Activated naive CD4-positive, alpha-beta T cell (primary cell): ENCODE measurements at places on chromosomes 12 and 14.

- no peak for DNase-seq
Observed at GRCh38 chr12:124443931-124444712, 123.3 kb downstream of the NCOR2 start.

DNA sequence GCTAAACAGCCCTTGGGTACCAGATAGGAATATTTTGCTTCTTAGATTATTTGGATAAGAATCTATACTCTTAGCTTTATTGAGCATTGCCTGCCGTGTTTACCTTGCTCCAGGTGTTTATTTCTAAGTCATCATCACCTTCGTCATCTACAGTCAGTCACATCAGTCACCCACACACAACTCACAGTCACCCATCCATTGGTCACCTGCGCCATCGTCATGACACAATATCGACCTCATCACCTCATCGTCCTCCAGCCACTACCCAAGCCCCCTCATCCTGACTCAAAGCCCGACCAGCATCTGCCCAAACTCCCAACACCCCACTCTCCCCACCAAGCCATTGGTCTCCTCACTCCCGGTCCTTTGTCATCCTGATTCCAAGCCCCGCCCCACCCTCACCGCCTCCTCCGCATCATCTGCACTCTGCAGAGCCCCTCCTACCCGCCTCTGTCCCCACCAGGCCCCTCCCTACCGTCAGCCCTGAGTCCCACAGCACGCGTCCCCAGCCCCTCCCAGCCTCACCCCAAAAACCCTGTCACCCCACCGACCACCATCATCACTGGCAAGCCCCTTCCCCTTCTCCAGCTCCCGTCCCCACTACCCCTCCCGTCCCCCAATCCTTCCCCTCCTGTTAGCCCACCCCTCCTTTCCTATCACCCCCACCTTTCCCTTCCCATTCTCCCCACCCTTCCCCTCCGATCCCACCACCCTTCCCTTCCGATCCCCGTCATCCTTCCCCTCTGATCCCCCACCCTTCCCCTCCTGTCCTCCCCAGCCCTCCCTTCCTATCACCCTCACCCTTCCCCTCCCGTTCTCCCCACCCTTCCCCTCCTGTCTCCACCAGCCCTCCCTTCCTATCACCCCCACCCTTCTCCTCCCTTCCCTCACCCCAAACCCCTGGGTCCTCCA, 9.8 kb downstream of the DLK1 start:
- DNase-seq, result no peak

GRCh38 chr12:88958153-88958552, 377.9 kb upstream of the KITLG start:
- no peak for DNase-seq

- DNase-seq, result no peak
Observed at GRCh38 chr14:98945611-98946570, 326.1 kb downstream of the BCL11B start.

DNA sequence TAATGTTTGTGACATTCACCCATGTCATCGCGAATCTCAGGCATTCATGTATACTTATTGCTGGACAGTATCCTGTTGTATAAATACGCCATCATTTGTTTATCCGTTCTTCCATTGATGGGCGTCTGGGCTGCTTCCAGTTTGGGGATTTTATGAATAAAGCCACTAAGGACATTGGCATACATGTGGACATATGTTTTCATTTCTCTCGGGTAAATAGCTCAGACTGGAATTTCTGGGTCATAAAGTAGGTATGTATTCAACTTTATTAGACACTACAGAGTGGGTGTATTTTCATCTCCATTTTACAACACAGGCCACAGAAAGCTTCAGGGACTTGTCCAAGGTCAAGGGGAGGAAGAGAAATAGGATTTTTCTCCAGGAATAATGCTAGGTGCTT, 48.9 kb downstream of the HRK start:
- DNase-seq, result no peak

- DNase-seq, result no peak
Observed at GRCh38 chr14:70754991-70755390, 54.3 kb downstream of the MAP3K9 start.

DNA sequence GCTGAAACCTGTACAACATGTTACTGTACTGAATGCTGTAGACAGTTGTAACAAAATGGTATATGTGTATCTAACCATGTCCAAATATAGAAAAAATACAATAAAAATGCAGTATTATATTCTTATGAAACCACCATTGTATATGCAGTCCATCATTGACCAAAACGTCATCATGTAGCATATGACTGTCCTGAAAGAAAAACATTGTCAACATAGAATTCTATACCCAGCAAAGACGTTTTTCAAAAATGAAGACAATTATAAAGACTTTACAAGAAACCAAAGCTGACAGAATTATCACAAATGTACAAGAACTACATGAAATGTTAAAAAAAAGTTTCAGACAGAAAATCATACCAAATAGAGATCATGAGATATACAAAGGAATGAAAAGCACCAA, 8.1 kb upstream of the GPATCH2L start:
- DNase-seq, result no peak

- DNase-seq, result no peak
Observed at GRCh38 chr14:71130491-71131179, 223.4 kb downstream of the PCNX1 start.

DNA sequence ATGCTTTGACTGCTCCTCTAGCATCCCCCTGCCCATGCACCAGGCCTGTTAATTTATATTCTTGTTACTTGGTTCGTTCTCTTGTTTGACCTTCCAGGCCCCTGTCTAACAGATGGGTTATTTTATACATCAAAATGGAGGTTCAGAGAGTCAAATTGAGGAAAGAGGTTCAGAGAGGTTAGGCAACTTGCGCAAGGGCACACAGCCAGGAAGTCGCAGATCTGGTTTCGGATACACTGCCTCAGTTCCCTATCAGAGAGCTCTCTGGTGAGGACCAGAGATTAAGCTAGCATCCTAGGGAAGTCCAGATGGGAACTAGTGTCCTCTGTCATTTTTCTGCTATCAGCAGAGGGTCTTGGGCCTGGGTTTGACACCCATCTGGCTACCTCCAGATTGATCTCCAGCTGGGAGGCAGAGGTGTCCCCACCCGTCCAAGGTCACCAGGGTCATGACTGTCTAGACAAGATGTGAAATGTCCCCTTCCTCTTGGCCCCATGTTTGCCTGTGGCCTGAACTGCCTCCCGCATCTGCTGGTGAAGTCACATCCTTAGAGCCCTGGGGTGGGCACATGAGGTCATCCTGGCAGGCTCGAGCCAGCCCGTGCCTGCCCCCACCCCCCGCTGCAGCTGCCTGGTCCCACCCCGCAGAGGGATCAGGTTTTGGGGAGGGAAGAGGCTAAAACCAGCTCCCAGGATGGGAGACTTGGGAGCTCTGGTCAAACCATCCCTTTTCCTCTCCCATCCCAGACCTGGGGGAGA, 84.3 kb upstream of the NCOR2 start:
- no peak for DNase-seq

- no peak for DNase-seq
Observed at GRCh38 chr14:31568671-31569070, 7.5 kb downstream of the NUBPL start.

GRCh38 chr12:45268672-45269411, 52.9 kb downstream of the ANO6 start:
- no peak for DNase-seq

- no peak for DNase-seq
Observed at GRCh38 chr12:44294649-44295048, 458.8 kb downstream of the TMEM117 start.

DNA sequence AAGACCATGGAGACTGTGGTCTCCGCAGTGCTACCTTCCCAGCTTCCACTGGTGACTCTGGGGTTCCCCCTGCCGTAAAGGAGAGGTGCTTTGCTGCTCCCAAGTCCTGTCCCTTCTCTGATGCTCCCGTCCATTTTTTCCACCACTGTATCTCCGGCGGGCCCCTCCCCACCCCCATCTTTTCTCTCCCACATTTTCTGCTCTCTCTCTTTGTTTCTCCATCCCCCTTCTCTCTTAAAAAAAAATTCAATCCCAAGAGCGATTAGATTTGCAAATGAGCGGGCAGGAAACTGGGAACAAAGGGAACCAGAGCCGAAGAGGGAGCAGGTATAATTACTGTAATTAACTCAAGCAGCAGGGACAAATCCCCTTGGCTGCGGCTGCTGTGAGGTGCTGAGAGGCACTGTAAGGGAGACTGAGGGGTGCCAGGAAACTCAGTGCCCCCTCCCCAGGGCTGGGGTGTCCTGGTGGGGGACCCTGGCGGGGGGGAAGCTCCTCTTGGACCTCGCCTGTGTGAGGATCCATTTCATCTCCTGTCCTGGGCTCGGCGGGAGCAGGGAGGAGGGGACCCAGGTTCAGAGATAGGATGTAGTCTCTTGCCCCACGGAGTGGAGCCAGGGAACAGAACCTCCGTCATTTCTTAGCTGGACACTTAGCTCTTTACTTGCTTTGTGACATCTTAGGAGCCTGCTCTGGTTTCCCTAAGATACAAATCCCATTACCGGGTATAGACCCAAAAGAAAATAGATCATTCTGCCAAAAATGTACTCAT, 140.4 kb upstream of the NRXN3 start:
- DNase-seq, result no peak

DNA sequence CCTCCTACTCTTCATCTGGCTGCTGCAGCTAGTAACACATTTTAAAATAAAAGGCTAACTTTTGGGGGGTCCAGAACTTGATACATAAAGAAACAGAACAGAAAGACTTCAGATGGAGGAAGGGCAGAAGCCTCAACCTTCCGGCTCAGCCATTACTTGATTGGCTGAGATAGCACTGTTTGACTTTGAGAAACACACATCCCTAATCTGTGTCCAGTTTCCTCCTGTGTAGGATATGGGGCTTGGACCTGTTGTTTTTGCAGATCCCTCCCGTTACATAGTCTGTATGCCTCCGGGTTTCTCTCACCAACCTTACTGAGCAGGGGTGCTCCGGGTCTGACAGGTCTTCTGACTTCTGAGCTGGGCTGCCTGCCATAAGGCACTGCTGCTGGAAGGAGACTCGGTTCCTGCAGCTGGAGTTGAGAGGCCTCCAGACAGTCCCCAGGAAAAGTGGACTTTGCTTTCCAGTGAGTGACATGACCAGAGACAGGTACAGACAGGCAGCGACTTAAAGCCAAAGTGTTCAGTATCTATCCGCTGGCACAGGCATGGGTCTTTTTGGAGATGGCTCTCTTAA, 8.3 kb upstream of the ZNF641 start:
- no peak for DNase-seq

GRCh38 chr14:69101331-69101826, 51.5 kb downstream of the DCAF5 start:
- no peak for DNase-seq

- DNase-seq, result no peak
Observed at GRCh38 chr14:22494486-22495135, 94.4 kb downstream of the DAD1 start.

- peak; percentile 85 for DNase-seq
Observed at GRCh38 chr14:30621940-30622830, at the start of gene SCFD1. TSS of gene SCFD1 (plus strand) at chr14:30622319. CDS start at chr14:30622339, 20 bp downstream.

GRCh38 chr14:85325134-85326017, 204.6 kb upstream of the FLRT2 start:
- DNase-seq, result no peak

DNA sequence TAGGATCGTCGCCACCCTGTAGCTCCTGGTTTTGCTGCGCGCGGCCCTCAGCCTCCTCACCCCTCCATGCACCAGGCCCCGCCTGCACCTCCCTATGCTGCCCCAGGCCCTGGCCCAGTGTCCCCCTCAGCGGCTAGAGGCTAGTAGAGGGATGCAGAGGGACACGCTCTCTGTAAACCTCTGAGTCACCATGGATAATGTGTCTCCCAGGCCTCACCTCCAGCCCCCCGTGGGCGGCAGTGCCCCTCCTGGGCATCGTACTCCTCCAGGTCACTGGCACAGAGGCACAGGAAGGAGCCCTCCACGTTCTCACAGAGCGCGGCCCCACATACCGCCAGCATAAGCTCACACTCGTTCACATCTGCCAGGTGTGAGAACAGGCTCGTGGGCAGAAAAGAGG, 12.3 kb downstream of the ISCA2 start:
- DNase-seq, result no peak

DNA sequence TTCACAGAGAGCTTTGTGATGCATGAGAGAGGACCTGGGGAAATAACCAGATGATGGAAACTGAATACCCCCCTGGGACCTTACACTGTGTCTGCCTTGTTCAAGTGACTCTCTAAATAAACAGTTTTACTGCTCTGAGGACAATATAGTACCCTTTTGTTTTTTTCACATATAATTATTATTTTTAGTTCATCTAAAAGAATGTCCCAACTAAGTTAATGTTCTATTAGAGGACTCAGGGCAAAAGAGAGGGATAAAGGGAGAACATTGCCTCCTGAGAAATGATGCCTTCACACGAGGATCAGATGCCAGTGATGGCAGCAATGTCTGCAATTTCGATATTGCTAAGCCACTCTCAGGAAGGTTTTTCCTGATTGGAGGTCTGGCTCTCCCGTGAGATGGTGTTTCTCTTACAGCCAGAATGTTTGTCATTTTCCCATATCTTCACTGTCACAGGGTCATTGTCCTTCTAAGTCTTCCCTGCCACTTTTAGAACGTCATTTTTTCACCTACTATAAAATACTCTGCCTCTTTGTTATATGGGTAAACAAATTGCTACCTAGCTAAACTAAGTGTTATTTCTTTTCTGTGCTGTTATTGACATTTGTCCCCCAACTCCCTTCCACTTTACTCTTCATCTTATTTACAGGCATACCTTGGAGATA, 201.6 kb downstream of the RAD51B start:
- no peak for DNase-seq

- DNase-seq, result no peak
Observed at GRCh38 chr12:6057700-6058099, 66.8 kb downstream of the VWF start.

GRCh38 chr14:78346747-78347146, 176.6 kb downstream of the NRXN3 start:
- DNase-seq, result no peak

DNA sequence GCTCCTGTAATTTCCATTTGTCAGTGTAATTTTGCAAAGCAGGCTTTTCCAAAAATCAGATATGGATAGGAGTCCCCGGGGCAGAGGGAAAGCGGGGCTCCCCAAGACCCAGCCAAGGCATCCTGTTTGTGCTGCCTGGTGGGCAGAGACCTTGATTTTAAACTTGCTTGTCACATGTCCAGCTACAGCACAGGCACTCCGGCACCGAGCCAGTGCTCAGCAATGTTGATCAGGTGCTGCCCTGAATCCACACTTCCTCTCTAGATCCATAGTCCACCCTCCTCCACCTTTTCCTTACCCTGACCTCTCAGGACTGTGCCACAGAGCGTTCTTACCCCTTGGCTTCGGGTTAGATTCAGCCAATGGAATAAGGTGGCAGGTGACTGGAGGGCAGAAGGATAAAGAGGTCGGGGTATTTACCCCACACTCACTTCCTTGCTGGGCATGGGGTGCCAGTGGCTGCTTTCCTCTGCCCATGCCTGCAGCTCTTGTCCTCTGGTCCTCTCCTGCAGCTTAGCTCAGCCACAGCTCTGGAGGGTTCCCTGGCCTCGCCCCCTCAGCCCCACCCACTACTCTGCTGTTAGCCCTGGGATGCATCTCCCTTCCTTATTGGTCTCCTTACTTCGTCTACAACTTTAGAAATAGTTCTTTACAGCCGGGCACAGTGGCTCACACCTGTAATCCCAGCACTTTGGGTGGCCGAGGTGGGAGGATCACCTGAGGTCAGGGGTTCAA, 80.1 kb downstream of the IRF2BPL start:
- DNase-seq, result no peak
